ENCODE measurements at places on chromosomes 3 and 15.

GRCh38 chr3:194736277-194736895 lies 50.7 kb downstream of the FAM43A start:
- DNase-seq: no peak

- no peak for DNase-seq
These were observed 13.2 kb upstream of the GNB4 start for GRCh38 chr3:179464323-179465092.

DNA sequence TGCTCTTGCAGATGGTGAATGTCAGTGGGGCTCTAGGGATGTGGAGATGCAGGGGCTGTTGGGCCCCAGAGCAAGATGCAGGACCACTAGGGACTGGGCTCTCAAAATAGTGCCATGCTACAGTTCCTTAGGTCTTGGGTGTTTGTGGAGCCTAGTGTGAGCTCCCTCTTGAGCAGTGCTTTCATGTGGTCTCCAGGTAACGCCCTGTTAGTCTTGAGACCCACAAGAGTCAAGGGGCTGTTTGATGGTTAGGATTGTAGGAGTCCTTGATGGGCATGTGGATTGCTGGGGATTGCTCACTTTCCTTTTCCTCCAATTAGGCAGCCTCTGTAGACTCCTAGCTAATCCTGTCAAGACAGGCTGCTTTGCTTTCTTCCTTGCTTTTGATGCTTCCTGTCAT lies 56.0 kb downstream of the CCDC66 start:
- no peak for DNase-seq

DNA sequence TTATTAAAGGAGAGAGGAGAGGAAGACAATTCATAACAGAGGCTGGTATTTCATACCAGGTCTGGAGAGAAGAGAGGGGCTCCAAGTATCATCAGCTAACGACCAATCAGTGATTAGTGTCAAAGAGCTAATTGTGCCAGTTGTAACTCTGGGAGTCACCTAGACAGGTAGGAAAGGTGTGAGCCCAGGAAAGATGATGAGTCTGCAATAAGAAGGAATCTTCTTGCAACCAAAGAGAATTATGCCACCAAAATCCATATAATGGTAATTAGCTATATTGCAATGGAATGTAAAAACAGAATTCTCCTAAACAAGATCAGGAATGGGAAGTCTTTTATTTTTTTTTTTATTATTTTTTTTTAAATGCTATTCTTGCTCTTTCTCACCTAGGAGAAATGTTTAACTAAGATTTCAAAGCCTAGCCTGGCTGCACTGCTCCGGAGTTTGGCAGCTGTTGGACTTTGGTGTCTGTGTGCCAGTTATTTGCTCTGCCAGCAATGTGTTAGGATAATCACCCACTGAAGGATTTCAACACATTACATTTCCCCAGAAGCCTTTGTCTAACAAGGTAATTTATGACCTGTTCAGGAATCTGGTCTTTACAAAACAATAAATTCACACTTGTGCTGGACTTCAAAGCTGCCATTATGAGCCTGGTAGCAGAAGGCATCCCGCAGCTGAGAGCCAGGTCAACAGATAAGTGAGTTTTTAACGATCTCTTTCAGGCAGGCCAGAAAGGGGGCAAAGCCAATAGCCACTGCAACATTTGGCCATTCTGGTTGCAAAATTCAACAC lies 89.4 kb downstream of the FOXB1 start:
- DNase-seq: no peak

- no peak for DNase-seq
These were observed 11.8 kb upstream of the C3orf70 start for GRCh38 chr3:185164428-185165217.

DNA sequence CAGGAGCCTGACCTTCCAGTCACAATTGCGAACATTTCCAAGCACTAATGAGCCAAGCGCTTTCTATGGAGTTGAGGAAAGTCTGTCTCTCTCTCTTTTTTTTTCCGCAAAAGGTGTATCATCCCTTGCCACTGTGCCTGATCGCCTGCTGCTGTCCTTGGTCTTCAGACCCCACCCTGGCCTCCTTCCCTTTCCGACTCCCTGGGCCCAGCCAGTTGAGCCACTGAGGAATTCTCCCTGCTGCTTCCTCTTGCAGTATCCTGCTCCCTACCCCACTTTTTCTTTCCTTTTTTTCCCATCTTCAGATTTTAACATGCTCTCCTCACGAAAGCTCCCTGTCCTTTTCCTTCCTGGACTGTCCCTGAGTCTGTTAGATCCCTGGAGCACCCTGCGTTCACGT lies 396.5 kb upstream of the C2CD4B start:
- DNase-seq: no peak

DNA sequence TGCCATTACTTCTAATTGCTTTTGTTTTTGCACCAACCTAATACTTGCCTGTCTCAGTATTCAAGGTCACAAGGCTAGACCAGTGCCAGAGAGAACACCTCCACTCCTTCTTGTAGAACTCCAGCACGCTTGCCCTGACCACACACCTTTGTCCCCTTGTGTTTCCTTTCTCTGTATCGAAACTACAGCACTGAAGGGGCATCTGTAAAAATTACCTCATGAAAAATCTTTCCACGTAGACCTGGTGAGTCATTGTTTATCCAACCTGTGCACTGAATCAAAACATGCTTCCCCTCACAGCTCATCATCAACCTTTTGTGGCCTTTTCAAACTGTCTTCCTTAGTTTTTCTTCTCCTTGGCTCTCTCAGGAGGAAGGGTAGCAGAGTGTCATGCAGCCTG lies 259.5 kb downstream of the THRB start:
- DNase-seq: no peak

- DNase-seq: no peak
These were observed 195.4 kb downstream of the OPA1 start for GRCh38 chr3:193788189-193788991.

GRCh38 chr15:71501344-71502076 lies 308.8 kb upstream of the NR2E3 start:
- no peak for DNase-seq

GRCh38 chr15:80636675-80637074 lies 58.4 kb upstream of the ABHD17C start:
- DNase-seq: no peak

- no peak for DNase-seq
These were observed 152.3 kb downstream of the ZBTB20 start for GRCh38 chr3:114994554-114995341.

DNA sequence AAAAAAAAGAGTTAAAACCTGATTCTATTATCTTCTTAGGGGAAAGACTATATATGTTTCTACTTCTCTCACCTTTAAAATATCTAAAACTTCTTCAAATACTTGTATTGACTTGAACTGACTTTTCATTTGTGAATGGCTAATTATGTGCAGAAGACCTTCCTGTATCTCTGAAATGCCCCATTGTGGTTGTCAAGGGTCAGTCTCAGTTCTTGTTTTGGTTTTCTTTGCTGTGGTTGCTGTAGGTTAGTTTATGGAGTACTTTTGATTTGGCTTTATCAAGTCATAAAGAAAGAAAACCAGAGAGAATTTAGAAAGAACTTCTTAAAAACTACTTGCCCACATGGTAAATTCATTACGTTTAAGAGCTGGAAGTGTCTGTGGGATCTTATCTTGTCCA lies 345.3 kb upstream of the POU1F1 start:
- DNase-seq: no peak

GRCh38 chr3:61578667-61579367 lies 17.4 kb downstream of the PTPRG start:
- DNase-seq: no peak

- no peak for DNase-seq
These were observed 118.4 kb upstream of the ROBO1 start for GRCh38 chr3:79886204-79886603.

- no peak for DNase-seq
These were observed 103.6 kb downstream of the CACNA2D3 start for GRCh38 chr3:54225841-54226528.

DNA sequence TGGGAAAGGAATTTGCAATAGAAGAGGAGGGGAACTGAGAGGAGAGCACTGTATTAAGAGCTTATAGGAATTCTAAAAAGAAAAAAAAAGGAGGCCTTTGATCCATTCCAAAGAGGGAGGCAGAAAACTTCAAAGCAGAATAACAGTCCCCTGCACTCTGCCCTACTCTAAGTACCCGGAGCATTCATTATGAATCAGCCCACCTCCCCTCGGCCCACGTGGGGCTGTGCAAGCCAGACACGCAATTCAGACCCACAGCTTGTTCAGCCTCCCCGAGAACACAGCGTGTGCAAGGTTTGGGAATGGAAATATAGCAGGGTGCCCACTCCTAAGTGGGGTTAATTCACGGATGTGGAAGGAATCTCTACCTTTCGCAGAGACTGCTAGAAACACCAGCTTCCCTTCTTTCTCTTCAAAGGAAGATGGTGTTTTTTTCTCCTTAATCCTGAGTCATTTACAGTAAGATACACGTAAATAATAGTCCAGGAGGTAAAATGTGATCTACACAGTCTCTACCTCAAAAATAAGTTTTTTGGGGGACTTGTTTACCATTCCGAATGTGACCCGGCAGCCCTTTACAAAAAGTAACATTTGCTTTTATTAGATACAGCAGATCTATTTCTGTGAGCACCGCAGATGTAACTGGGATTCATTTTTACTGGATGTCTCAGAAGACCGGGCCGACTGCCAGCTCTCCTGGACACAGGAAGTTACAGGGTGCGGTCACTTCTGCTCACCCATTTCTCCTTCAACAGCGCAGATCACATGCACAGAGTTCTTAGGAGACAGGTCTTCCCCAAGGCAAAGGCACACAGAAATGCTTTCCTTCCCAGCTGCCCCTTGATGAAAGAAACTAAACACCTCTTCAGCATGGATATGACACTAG lies 768.5 kb upstream of the CFAP20DC start:
- no peak for DNase-seq

- peak; percentile 47 for DNase-seq
These were observed 519.1 kb downstream of the FOXP1 start for GRCh38 chr3:71064291-71064955.

- no peak for DNase-seq
These were observed 421.4 kb downstream of the SHQ1 start for GRCh38 chr3:72426618-72427397.

DNA sequence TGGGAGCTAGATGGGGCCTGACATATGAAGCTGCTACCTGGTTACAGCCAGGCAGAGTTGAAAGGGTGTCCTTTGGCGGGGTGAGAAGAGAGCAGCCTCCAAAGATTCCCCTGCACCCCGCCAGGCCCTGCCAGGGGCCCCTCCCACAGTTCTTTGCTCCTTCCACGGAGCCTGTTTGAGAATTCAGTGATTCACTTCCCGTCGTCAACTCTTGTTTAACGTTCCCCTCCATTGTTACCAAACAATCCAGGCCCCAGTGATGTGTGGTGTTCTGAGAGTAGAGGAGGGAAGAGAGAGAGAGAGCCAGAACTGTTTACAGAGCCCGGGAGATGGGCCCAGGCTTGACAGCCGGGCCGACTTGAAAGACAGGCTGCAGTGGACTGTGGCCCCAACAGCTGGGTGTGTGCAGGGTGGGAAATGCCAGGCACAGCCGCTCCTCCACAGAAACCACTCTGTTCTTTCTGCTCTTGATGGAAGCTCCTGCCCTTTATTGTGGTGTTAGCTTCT lies 81.5 kb downstream of the SMAD3 start:
- DNase-seq: no peak

DNA sequence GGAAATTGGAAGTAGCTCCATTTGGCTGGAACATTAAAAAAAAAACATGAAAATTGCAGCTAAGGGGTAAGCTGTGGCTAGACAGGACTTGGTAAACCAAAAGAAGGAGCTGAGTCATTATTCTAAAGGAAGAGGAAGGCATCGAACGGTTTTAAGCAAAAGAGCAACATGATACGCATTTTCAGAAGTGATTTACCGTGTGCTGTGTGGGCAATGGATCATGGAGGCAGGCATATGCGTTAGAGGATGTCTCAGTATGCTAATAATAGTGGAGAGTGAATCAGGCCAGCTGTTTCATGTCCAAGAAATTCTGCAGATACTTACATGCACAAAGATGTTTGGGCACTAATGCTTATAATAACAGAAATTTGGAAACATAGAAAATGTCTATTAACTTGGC lies 409.1 kb upstream of the ATP11B start:
- no peak for DNase-seq

DNA sequence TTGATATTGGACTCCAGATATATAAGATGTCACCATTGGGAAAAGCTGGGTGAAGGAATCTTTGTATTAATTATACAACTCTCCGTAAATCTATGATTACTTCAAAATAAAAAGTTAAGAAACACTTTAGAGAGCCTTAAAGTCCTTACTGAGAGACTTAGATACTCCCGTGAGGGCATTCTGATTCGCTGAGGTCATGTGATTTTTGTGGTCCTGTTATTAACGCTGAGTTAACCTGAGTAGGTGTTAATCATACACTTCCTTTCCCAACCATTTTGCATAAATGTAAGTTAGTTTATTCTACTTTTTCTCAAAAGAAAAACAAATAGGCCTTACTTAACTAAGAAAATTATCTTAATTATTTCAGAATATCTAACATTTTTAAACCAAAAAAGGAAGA lies 67.1 kb upstream of the LMOD3 start:
- no peak for DNase-seq

DNA sequence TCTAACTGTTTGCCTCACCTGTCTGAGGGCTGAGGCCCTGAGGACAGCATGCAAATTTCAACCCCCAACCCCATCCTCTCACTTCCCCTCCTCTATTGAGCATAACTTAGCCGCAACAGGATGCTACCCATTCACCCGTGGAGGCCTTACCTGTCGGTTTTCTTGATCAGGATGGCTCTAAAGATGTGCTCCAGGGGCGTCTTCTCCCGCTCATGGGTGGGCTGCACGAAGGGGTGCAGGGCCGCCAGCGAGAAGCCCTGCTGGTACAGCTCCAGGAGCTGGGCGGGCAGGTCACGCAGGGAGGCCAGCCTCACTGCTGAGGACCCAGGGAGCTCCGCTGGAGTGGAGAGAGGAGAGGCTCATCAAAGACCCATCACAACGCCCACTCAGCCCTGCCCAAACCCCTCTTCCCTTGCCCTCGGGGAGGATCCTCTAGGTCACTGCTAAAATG lies 79.8 kb downstream of the RFTN1 start:
- DNase-seq: no peak

- no peak for DNase-seq
These were observed 89.4 kb downstream of the KCNAB1 start for GRCh38 chr3:156209631-156210335.
